ENCODE measurements at places on chromosomes 7 and 10.

- no peak for DNase-seq
These were observed 192.1 kb downstream of the KCNMA1 start for GRCh38 chr10:77445547-77445946.

- no peak for DNase-seq
These were observed 113.1 kb upstream of the RNF32 start for GRCh38 chr7:156527458-156527890.

GRCh38 chr10:115026056-115026745, 67.0 kb upstream of the ATRNL1 start:
- DNase-seq = no peak

- no peak for DNase-seq
These were observed 176.6 kb upstream of the PRKCQ start for GRCh38 chr10:6756716-6757115.

DNA sequence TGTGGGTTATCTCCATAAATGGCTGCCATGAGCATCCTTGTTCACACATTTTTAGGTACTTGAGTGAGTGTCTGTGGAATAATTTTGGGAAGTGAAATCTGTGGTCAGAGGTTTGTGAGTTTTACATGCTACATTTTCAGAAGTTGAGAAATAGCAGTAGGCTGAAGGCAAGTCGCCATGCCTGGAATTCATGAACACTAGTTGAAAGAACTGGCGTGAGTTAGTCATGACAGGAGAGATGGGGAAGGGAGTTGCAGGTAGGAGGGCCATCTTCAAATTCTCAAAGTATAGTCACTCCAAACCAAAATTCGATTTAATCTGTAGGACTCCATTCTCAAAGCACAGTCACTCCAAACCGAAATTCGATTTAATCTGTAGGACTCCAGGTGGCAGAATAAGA, 89.6 kb downstream of the EGFR start:
- no peak for DNase-seq

- no peak for DNase-seq
These were observed 24.4 kb upstream of the CHST15 start for GRCh38 chr10:124117833-124118232.

DNA sequence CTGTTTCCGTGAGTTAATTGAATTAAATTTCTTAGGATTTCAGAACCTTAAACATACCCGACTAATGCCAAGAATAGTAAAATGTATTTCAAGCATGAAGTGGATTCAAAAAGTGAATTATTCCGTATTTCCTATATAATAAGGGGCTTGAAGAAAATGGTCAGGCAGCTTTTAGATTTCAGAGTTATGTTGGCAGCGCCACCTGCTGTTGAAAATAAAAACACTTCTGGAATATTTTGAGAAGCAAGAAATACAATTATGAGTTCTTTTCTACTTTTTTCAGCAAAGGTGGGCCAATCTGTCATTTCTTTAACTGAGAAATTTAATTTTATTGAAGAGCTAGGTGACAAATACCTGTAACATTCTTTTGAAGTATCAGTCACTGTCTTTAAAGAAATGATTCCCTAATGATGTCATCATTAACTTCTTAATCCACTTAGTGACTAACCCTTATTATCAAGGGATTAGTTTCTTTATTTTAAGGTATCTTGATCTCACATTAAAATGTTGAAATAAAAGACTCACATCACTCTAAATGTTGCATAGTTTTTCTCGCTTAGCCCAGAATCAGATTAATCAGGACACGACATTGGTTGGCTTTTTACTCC, 36.6 kb upstream of the AGR3 start:
- peak; percentile 65 for DNase-seq

- DNase-seq = no peak
These were observed 97.1 kb downstream of the GPR85 start for GRCh38 chr7:112989531-112989930.

- DNase-seq = no peak
These were observed 25.4 kb downstream of the SH3PXD2A start for GRCh38 chr10:103829838-103830465.

- no peak for DNase-seq
These were observed 70.4 kb upstream of the CC2D2B start for GRCh38 chr10:95837356-95837776.

GRCh38 chr7:139791316-139791715, 13.5 kb upstream of the HIPK2 start:
- DNase-seq = no peak
